ENCODE measurements at places on chromosomes 5 and 9. TPM values are rescaled to one million over a fixed set of nuclear protein-coding genes. Genes with fewer than 3 reads are reported as not detected.
A peak's percentile ranks its signal among the peaks of the same experiment; 100 is the strongest.

GRCh38 chr9:4207881-4208615 is 91.8 kb downstream of the GLIS3 start:
- peaks cover 12% of the 10 kb centered on the region for H3K4me1 ChIP-seq
- no peak for DNase-seq
- H3K36me3 ChIP-seq = no peaks in the 10 kb centered on the region
- no peaks in the 10 kb centered on the region for H3K27me3 ChIP-seq

GRCh38 chr5:177482359-177482795 is 8.9 kb upstream of the DBN1 start:
- no peaks in the 10 kb centered on the region for H3K27me3 ChIP-seq
- peaks cover 16% of the 10 kb centered on the region for H3K36me3 ChIP-seq
- DNase-seq = no peak
- no peak overlapping the region for H3K4me3 ChIP-seq
- H3K27ac ChIP-seq = no peak overlapping the region
- peaks cover 76% of the 10 kb centered on the region for H3K4me1 ChIP-seq

DNA sequence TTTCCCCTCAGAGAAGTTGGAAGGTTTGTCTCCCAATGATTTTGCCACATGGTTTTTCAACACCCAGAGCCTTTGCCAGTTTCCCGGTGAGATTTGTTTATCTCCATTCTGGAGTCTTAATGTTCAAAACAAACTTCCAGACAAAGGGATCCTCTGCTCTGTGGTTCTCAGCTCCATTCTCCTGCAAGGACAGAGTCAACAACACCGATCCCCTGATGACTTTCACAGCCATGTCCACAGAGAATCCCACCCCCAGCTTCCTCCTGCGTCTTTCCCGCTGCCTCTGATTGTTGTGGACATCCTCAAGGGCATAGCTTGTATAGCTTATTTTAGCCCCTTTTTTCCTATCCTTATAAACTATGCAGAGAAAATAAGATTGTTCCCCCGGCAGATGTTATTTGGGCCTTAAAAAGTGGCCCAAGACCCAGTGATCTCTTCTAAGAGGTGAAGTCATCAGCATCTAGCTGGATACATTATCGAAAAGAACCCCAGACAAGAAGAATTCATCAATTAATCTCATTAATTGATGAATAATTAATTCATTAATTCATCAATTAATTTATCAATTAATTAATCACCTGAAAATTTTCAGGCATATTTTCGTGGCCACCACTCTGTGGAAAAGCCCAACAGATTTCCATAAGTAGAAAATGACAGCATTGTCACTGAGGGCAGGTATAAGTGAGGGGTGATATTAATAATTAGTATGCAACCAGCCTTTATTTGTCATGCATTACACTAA is 2.9 kb upstream of the ABLIM3 start:
- H3K4me1 ChIP-seq = peaks cover 9% of the 10 kb centered on the region
- H3K27me3 ChIP-seq = no peaks in the 10 kb centered on the region
- no peak for DNase-seq
- no peak overlapping the region for H3K4me3 ChIP-seq
- no peaks in the 10 kb centered on the region for H3K36me3 ChIP-seq

GRCh38 chr9:33714989-33715388 is 80.4 kb upstream of the PRSS3 start:
- H3K27me3 ChIP-seq = no peaks in the 10 kb centered on the region
- H3K4me1 ChIP-seq = no peaks in the 10 kb centered on the region
- no peak for DNase-seq
- H3K27ac ChIP-seq = no peak overlapping the region
- H3K4me3 ChIP-seq = no peak overlapping the region

DNA sequence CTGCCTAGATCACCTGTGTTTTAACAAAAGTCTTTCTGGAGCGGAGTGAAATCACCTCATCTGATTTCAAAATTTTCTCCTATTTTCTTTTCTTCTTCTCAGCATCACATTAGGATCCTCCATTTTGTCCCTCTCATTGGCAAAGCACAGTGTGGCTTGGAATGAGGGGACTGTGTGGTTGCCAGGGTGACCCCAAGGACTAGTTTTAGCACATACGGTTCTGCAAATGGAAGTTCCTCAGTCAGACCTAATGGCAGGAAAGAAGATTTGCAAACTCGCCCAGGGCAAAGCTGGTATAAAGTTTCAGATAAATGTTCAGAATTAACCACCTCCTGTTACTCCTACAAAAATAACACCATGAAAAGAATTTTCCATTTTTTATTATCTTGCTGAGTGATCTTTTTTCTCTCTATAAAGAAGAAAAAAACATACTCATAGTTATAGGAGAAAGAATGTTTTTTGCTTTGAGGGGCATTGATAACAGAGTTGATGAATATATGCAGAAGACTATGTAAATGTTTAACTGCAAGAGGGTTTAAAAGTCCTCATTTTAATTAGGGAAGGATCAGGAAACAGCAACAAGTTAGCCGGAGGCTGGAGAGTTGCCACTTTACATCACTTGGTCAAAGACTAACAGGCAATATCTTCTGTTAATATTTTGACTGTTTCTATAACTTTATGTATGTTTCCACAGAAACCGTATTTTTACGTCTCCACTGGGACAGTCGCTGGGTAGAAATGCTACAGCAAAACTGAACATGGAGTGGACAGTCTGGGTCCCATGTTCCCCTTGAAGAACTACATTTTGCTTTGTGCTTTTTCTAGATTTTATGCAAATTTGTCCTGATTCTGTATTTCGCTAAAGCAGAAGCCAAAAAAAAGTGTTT is 257.8 kb downstream of the NR2F1-AS1 start:
- no peak overlapping the region for H3K27ac ChIP-seq
- no peak for DNase-seq
- H3K4me3 ChIP-seq = no peak overlapping the region
- H3K4me1 ChIP-seq = no peaks in the 10 kb centered on the region
- H3K27me3 ChIP-seq = no peaks in the 10 kb centered on the region
- H3K36me3 ChIP-seq = no peaks in the 10 kb centered on the region

DNA sequence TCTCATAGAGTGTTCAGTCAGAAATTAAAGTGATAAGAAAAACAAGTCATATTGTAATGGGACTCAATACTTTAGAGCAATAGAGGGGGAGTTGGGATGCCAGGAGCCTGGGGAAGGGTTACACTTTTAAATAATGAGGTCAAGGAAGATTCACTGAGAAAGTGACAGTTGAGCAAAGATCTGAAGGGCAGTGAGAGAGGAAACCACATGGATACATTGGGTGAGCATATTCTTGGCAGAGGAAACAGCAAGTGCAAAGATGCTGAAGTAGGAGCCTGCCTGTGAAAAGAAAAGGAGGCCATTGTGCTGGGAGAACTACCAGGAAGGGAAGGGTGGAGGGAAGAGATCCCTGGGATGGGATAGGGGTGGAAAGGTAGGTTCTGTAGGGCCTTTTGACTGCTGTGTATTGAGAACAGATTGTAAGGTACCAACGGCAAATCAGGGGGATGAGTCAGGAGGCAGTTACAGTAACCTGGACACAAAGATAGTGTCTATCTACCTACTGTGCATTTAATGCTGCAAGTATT is 79.4 kb downstream of the PAM start:
- H3K4me3 ChIP-seq = no peak overlapping the region
- no peaks in the 10 kb centered on the region for H3K36me3 ChIP-seq
- no peaks in the 10 kb centered on the region for H3K27me3 ChIP-seq
- H3K4me1 ChIP-seq = no peaks in the 10 kb centered on the region
- no peak overlapping the region for H3K27ac ChIP-seq
- DNase-seq = no peak

DNA sequence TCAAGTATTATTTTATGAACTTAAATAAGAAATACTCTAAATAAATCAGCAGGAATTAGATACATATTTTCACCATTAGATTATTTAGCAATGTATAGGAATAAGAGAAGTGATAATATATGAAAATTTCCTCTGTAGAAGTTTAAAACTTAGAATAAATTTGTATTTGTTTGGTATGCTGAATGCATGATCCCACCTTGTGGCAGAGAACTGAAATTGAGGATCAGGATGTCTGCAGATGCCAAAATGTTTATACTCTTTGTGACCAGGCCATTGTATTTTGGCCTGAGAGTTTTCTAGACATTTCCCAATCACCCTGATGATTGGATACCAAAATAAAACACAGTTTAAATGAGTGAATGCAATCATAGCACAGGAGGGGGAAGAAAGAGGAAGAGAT is 6.3 kb downstream of the TYRP1 start:
- no peak overlapping the region for H3K4me3 ChIP-seq
- peaks cover 4% of the 10 kb centered on the region for H3K4me1 ChIP-seq
- H3K27ac ChIP-seq = no peak overlapping the region
- no peaks in the 10 kb centered on the region for H3K36me3 ChIP-seq

DNA sequence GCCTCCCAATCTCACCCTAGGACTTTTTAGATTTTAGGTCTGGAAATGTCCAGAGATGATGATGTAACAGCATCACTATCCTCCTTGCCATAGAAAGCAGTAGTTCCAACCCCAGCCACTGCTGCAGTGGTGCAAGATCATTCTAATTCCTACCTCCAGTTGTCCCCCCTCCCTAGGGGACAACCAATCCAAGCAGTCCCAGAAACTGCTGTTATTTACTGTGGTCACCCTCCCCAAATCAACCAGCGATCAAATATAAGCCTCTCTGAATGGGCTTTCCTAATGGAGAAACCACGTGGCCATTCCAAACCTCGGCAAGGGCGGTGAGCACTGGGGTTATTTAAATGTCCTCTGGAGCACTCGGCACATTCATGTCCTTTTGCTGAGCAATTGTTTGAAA is 159.8 kb downstream of the SLF1 start:
- H3K27me3 ChIP-seq = no peaks in the 10 kb centered on the region
- no peaks in the 10 kb centered on the region for H3K36me3 ChIP-seq
- no peaks in the 10 kb centered on the region for H3K4me1 ChIP-seq
- no peak overlapping the region for H3K27ac ChIP-seq
- no peak for DNase-seq

DNA sequence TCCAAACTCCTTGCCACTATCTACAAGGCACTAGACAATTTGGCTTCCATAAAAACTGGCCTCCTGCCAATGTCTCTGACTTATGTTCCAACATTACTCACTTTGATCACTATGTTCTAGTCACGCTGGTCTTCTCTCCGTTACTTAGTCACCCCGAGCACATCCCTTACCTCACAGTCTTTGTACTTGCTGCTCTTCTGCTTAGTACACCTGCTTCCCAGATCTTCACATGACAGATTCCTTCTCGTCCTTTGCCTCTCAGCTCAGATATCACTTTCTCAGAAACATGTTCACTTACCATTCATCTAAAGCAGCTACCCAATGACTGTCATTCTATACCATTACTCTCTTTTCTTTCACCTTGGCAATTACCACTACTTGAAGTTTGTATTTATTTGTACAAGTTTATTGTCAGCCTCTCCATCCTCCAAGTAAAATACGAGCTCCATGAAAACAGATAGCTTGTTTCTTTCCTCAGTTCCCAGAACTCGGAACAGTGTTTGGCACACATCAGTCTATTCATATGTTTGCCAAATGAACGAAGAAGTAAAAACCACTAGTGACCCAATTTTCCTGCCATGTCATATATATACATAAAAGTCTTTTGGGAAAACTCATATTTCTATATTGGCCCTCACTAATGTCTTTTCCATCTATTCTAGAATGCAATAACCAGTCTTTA is 5.9 kb upstream of the SLC22A5 start:
- H3K4me1 ChIP-seq = peaks cover 16% of the 10 kb centered on the region
- H3K4me3 ChIP-seq = no peak overlapping the region
- H3K27me3 ChIP-seq = no peaks in the 10 kb centered on the region
- peaks cover 15% of the 10 kb centered on the region for H3K36me3 ChIP-seq

DNA sequence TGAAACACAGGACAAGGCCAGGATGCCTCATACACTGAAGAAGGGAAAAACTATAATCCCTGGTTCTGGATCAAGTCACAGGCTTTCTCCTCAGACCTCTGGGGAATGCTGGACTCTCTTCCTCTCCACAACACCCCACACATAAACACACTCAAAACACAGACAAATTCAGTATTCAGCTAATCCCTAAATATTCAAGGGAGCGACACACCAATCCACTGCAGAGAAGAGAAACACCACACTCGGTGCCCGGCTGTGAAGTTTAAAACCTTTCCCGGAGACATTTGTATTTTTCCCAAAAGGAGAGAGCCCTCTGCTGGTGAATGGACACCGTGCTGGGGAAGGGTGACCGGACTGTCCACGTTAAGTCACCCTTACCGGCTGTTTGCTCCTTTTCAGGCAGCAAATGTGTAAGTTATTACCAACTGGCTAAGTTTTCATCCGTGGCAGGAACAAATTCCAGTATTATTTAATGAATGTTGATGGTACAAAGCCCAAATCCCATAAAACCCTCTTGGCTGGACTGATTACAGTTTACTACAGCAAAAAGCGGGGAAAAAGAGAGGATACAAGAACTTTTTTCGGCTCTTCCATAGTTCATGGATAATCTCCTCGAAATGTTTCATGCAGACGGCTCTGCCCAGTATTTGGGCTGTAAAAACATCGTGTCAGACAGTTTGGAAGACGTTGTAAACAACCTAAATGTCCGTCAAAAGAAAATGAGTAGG is 130.9 kb upstream of the SLC30A5 start:
- H3K36me3 ChIP-seq = no peaks in the 10 kb centered on the region
- H3K4me3 ChIP-seq = no peak overlapping the region
- peak; percentile 69 for DNase-seq
- H3K27ac ChIP-seq = no peak overlapping the region
- H3K4me1 ChIP-seq = peaks cover 15% of the 10 kb centered on the region

GRCh38 chr5:131491749-131492148 is 143.3 kb downstream of the RAPGEF6 start:
- H3K27ac ChIP-seq = no peak overlapping the region
- H3K4me1 ChIP-seq = no peaks in the 10 kb centered on the region
- no peak overlapping the region for H3K4me3 ChIP-seq
- no peak for DNase-seq

GRCh38 chr5:43780586-43780985 is 177.6 kb downstream of the NNT start:
- H3K27ac ChIP-seq = peak overlapping the region; percentile 38
- no peak overlapping the region for H3K4me3 ChIP-seq
- H3K36me3 ChIP-seq = no peaks in the 10 kb centered on the region
- H3K27me3 ChIP-seq = no peaks in the 10 kb centered on the region
- no peaks in the 10 kb centered on the region for H3K4me1 ChIP-seq
- DNase-seq = no peak

DNA sequence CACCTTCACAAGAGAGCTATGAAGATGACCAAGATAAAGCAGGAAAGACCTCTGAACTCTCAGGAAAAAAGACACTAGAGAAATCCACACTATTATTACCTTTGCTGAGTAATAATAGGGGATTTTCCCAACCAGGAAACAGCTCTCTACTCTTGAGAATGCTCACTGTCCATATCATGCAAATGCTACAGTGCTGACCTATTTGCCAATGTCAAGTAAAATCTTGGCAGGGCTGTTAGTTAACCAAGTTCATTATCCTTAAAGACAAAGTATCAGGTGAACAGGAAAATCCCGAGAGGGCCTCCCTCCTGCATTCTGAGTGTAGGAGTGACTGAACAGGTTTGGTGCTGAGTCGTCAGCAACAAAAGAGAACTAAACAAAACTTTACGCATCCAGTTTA is 306.6 kb downstream of the ACTL7B start:
- DNase-seq = peak; percentile 62
- no peak overlapping the region for H3K4me3 ChIP-seq
- H3K27me3 ChIP-seq = no peaks in the 10 kb centered on the region
- H3K27ac ChIP-seq = no peak overlapping the region

GRCh38 chr5:167207081-167207480 is 1084.4 kb upstream of the WWC1 start:
- no peak overlapping the region for H3K4me3 ChIP-seq
- H3K27ac ChIP-seq = no peak overlapping the region
- no peaks in the 10 kb centered on the region for H3K36me3 ChIP-seq
- H3K27me3 ChIP-seq = no peaks in the 10 kb centered on the region
- DNase-seq = peak; percentile 68

PKD2L2 gene
- not detected for total RNA-seq

PCDHGC3 gene
- 20.0 TPM for total RNA-seq

IL31RA gene
- total RNA-seq = not detected

TAF11L5 gene
- not detected for total RNA-seq

POMT1 gene
- 17.0 TPM for total RNA-seq

C1QTNF2 gene
- total RNA-seq = 0.45 TPM

NMUR2 gene
- not detected for total RNA-seq

PDZD2 gene
- 6.7 TPM for total RNA-seq

FCHSD1 gene
- 28.0 TPM for total RNA-seq

Data from stomach (tissue), 19 donors.